ENCODE measurements at places on chromosomes 12 and 14. TPM values are rescaled to one million over a fixed set of nuclear protein-coding genes. Genes with fewer than 3 reads are reported as not detected.

DNA sequence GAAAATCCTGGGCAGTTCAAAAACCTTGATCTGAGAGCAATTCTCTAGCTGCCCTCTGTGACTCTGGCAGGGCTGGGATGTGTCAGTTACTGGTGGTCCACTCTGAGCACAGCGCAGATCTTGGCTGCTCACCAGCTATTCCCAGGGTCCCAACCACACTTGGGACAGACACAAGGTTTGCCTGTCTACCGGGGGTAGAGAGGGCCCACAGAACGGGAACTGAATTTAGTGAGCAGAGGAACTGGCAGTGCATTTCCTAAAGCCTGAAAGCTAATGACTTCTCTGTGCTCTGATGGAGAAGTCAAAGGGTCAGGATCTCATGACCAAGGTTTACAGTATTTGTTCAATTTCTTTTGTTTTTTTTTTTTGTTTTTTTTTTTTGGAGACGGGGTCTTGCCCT lies 2.6 kb downstream of the PDE6H start:
- DNase-seq, result no peak

- no peak for DNase-seq
These were observed 403.8 kb downstream of the DAD1 start for GRCh38 chr14:22185191-22185590.

- no peak for DNase-seq
These were observed 135.8 kb downstream of the SLC8A3 start for GRCh38 chr14:70052990-70053389.

LTBP2 gene
- total RNA-seq, result 32.5 TPM

PAX9 gene
- total RNA-seq, result 2.2 TPM

GRCh38 chr14:70655110-70655826 lies 13.6 kb downstream of the TTC9 start:
- DNase-seq, result peak; percentile 67

DNA sequence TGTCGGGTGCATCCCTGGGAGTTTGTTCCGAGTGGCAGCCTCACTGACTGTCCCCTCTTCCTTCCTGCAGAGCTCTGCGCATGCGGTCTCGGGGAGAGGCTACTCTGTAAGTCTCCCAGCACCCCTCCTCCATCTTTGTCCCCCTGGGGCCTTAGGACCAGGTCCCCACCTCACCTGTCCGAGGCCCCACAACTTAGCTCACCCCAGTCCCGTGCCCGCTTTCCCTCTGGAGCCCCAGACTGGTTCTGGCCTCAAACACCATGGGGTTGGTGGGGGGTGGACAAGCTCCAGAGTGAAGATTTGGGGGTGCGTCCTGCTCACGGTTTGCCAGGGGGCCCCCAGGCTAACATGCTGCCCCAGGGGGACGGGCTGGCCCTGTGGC lies 37.9 kb downstream of the FBRSL1 start:
- DNase-seq, result no peak

NGDN gene
- total RNA-seq, result 78.0 TPM

DNA sequence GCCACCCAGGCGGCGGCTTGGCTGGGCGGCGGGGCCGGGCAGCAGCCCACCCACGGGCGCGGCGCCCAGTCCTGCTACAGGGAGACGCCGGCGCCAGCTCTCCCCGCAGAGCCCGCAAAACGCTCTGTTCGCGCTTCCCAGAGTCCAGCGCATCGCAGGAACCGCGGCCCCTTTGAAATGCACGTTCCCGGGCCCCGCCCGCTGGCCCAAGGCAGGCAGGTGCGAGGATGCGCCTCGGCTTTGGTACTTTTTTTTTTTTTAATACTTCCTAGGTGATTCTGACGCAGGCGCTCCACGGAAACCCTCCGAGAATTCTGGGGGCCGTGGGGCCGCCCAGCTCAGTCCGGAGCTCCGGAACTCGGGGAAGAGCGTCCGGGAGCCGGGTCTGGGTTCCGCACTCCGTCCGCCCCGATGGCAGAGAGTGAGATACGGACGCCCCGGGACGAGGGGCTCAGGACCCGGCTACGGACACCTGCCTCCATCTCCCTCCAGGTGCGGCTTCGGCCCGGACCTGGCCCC lies 483 bp downstream of the POC1B start:
- peak; percentile 42 for DNase-seq

DNA sequence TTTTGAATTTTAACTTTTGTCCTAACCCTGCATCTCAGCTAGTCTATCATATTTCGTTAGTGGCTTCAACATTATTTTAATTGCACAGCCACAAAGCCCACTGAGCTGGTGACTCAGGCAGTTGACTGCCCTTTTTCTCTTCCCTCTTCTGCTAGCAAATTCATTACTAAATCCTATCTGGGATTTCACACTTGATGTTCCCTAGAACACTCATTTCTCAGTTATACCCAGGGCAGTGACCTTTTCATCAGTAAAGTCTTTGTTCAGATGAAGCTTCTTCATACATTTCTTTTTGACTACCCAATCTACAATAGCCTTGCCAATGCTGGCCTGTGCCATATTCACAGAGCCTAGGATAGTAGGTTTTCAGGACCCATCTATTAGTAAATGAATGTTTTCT lies 107.0 kb downstream of the ATXN7L3B start:
- peak; percentile 71 for DNase-seq

- DNase-seq, result no peak
These were observed 410.8 kb upstream of the PDE3A start for GRCh38 chr12:19957308-19958125.

APOF gene
- total RNA-seq, result not detected

GRCh38 chr14:52412426-52412825 lies 98.3 kb downstream of the PTGER2 start:
- DNase-seq, result no peak

DNA sequence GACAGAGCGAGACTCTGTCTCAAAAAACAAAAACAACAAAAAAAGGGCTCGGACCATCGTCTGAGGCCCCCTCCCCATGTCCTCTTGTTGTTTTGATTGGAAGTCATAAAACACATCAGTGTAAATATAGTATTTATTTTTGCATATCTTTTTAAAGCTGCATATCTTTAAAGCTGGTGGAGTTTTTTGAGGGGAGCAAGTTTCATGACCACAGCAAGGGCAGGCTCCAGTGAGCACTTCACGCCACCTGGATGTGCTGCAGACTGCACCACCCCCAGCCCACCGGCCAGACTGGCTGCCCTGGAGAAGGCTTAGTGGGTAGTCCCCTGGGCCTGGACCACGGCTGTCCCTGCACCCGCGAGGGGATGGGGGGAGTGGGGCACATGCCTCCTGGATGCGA lies 11.9 kb upstream of the BCL7A start:
- DNase-seq, result no peak

CS gene
- total RNA-seq, result 174 TPM

DNA sequence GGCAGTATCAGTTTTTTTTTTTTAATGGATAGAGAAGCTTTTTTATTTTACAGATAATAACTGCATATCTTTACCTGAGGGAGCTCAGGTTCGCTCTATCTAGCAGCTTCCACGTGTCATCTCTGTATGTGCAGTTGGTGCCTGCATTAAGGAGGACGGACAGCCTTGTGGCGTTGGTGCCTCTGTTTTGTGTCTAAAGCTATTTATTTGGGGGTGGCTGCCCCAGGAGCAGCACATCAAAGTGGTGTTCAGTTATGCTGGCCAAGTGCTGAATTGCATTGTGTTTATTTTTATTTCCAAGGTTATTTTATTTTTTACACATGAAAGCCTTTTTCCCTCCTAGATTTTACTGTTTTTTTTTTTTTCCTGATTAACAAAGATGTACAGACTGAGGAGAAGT lies 59.7 kb downstream of the RASSF3 start:
- no peak for DNase-seq

GDF3 gene
- total RNA-seq, result not detected

GRCh38 chr12:80015660-80016059 lies 80.8 kb upstream of the PPP1R12A start:
- no peak for DNase-seq

- peak; percentile 78 for DNase-seq
These were observed at the start of gene PYGL for GRCh38 chr14:50943943-50944646. TSS of gene PYGL (minus strand) at chr14:50944483. CDS start at chr14:50944403, 80 bp downstream.

PLXNC1 gene
- total RNA-seq, result 0.66 TPM

Data from HT1080 (cell line).